Stimulated activated CD8-positive, alpha-beta memory T cell treated with anti-CD3 and anti-CD28 coated beads, Interleukin-15, amount 100 ng/mL, for 4 hours (primary cell): ENCODE measurements at places on chromosomes 2 and 18.

- no peak for DNase-seq
Measured at GRCh38 chr18:6255116-6255705, 159.5 kb downstream of the L3MBTL4 start.

DNA sequence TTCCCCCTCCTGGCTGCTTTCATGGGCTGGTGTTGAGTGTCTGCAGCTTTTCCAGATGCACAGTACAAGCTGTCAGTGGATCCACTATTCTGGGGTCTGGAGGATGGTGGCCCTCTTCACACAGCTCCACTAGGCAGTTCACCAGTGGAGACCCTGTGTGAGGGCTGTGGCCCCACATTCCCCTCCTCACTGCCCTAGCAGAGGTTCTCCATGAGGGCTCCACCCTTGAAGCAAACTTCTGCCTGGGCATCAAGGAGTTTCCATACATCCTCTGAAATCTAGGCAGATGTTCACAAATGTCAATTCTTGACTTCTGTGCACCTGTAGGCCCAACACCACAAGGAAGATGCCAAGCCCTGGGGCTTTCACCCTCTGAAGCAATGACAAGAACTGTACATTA is 1386.2 kb upstream of the ACVR2A start:
- no peak for DNase-seq

- no peak for DNase-seq
Measured at GRCh38 chr18:2910751-2911425, 64.1 kb downstream of the EMILIN2 start.

GRCh38 chr2:183112577-183112976 is 11.7 kb upstream of the NUP35 start:
- no peak for DNase-seq

DNA sequence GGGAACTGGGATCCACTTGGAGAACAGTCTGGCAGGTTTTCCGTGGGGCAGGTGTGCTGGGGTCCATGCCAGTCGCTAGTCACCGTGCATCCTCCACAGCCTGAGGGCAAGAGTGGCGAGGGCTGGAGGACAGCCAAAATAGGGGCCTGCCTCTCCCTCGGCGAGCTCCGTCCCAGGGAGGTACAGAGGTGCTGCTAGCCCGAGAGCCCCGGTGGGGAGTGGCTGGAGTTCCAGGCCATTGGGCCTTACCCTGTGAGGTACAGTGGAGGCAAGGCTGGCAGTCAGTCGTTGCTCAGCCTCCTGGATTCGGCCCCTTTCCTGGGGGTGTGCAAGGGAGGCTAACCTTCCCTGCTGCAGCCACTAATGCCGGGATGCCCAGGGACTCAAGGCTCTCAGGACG is 406.6 kb downstream of the CMPK2 start:
- DNase-seq = no peak

- no peak for DNase-seq
Measured at GRCh38 chr18:48095726-48096125, 165.3 kb upstream of the SMAD2 start.

DNA sequence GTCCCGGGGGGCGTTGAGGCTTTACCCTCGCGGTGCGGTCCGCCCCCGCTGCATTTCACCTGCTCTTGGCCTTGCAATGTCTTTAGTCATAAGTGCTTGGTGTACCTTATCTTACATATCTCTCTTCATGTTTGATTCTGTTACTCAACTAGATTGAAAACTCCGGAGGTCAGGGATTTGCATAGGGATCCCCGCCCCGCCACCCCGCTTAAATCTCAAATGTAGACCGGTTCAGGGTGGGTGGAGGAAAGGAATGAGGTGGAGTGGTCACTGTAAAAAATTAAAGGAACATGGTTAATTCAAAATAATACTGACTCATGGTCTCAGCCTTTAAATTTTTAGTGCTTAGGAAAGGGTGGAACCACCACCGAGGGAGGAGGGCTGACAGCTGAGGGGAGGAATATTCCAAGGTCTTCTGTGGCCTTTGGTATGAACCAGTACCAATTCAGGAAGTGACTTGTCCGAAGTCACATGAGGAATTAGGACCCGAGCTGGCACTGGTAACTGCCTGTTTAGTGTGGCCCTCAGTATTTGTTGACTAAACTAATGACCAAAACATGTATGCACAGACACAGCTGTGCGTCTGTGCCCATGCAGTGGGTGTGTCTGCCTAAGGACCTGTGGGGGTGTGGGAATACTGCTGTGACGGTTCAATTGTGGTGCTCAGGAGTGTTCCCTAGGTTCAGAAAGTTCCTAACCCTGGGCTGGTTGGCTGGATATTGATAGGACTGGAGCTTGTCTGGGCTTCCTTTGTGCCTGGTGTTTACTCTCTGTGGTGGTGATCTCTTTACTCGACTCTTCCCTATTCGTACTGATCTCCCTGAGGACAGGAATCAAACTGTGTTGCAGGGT is 1.0 kb downstream of the PLEKHB2 start:
- DNase-seq = peak; percentile 36

DNA sequence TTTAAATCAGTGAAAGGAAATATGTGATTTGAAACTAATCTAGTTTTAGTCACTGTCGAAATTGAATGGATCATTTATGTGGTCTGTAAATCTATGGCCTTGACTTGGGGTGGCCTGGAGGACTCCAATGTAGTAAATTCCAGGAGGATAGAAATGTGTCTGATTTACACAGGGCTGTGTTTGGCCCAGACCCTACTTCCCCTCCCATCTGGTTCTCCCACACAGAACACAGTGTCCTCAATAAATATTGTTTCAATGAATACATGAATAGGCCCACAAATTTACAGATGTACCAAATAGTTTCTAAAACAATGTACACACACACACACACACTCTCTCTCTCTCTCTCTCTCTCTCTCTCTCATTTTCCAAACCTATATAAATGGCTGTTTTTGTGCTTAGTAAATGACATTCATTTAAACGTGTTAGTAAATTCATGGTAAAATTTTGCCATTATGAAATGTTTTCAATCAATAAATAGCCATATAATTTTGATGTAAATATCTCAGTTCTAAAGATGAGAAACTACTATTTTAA is 1.9 kb downstream of the CCDC68 start:
- DNase-seq = no peak

GRCh38 chr18:54775686-54776085 is 52.6 kb upstream of the RAB27B start:
- no peak for DNase-seq

GRCh38 chr2:26399771-26400376 is 1.8 kb upstream of the DRC1 start:
- no peak for DNase-seq

DNA sequence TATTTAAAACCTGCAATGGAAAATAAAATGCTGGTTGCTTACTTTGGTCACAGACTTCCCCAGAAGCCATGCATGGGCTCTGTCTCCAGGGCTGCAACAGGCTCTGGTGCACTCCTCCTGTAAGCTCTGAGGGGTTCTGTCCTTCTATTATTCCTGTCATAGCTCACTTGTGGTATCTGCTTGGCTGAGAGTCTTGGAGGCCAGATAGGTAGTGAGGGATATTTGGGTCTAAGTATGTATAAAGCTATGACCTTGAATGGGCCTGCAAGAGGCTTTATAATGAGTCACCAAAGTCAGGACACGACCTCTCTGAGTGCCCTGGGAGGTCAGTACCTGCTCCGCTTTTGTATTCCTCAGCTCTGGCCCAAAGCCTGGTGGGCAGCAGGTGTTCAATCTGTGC is 141.6 kb upstream of the CAPN13 start:
- DNase-seq = no peak

- DNase-seq = no peak
Measured at GRCh38 chr2:81078631-81079030, 774.1 kb upstream of the LRRTM1 start.

DNA sequence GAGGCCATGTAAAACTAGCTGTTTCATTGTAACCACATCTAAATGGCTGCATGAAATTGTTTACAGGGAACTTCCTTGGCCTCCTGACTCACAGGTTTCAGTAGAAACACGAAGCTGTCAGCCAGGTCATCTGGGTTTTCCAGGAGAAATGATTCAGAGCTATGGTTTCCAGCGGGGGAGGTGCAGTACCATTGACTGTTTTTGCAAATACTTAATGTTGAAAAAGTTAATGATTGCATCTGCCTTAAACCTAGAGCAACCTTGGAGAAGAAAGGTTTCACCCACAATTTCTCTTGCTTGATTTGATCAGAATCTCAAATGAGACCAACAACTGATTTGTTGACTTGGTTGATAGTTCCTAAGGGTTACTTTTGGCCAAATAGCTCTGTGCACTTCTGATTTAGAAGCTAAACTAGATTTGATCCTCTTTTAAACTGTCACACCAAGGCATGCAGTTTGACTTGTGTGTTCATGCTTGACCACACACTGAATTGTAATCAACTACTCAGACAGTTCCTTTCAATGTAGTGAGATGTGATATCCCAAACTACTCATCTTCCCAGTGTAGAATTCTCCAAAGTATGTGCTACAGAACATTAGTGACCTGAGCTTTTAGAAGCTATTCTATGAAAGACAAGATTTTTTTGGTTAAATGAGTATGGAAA is 193.5 kb upstream of the CHST9 start:
- no peak for DNase-seq

- no peak for DNase-seq
Measured at GRCh38 chr2:136448986-136449780, 316.2 kb upstream of the THSD7B start.

GRCh38 chr2:234796045-234796591 is 155.7 kb upstream of the SH3BP4 start:
- no peak for DNase-seq

- DNase-seq = no peak
Measured at GRCh38 chr2:184444217-184444616, 154.1 kb upstream of the ZNF804A start.

DNA sequence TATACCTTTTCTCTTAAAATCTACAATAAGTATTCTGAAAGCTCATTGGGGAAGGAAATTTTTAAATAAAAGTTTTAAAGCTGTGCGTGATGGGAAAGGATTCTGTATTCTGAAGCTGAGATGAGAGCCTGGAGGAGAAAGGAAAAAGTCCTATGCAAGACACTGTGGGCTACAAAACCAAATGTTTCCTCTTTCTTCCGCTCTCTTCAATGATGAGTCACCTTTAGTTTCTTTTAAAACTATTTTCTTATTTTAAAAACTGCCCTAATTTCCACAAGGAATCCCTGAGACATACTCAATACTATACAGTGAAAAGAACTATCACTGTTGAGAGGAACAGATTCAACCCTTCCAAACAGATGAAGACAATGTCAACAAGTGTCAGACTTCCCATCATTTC is 87.4 kb downstream of the INO80D start:
- DNase-seq = no peak

DNA sequence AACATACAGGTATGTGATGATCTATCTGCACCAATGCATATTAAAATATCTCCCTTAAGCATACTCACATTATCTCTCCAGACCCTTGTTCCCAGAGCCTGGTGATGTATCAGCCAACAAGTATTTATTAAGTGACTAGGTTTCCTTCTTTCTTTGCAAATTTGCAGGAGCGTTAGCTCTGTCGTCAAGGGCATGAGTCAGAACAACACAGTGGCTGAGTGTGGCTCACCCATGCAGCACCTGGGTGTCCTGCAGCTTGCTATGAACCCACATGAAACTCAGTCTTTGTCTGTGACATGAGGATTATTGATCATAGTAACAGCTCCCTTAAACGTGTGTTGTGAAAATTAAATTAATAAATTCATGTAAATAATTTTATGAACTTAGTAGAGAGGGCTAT is 96.6 kb downstream of the PIEZO2 start:
- DNase-seq = no peak

DNA sequence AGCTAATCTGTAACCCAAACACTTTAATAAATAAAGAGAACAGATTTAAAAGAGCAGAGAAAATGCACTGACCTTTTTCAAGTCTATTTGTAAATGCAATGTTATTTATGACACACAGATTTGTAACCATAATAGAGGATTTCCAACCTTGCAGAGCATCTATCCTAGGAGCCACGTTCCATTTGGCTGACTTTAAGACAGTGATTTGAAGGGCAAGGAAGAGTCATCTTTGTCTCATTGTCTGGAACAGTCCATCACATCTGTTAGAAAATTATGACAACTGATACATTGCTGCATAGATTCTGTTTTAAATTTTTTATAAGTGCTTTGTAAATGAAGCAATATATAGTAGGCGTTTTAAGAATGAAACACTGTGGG is 90.8 kb upstream of the L3MBTL4 start:
- DNase-seq = no peak

DNA sequence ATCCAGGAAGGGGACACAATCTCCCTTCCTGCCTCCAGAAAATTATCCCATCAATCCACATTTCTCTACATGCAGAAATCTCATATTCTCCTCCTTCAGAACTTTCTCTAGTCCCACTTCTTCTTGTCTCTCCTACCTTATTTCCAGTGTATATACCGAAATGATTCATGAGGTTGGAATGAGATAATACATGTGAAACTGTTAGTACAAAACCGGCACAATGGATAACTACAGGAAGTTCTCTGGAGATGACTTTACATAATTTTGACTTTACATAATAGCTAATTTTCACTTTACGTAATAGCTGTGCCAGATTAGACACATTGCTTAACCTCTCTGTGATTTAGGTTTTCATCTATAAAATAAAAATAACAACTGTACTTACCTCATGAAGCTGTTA is 801.3 kb downstream of the ERBB4 start:
- no peak for DNase-seq

DNA sequence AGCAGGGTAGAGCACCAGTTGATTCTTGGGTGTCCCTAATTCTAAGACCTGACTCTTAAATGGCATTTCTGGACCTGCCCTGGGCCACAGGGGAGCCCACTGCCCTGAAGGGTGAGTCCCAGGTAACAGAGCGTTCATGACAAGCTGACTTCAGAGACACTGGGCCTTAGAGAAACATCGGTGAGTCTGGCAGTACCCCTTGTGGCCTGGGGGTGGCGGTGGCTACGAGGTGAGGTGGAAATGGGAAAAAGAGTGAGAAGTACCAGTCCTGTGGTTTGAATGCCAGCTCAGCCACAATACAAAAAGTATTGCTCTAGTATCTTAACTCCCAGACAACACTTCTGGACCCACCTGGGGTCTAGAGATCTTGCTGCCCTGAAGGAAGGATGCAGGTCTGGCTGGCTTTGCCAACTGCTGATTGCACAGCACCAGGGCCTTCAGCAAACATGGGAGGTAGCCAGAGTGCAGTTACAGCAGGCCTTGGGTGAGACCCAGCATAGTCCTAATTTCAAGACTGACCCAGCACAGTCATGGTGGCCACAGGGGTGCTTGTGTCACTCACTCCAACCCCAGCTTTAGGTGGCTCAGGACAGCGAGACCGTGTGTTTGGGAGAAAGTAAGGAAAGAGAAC is 44.5 kb downstream of the USP34 start:
- DNase-seq = peak; percentile 54

DNA sequence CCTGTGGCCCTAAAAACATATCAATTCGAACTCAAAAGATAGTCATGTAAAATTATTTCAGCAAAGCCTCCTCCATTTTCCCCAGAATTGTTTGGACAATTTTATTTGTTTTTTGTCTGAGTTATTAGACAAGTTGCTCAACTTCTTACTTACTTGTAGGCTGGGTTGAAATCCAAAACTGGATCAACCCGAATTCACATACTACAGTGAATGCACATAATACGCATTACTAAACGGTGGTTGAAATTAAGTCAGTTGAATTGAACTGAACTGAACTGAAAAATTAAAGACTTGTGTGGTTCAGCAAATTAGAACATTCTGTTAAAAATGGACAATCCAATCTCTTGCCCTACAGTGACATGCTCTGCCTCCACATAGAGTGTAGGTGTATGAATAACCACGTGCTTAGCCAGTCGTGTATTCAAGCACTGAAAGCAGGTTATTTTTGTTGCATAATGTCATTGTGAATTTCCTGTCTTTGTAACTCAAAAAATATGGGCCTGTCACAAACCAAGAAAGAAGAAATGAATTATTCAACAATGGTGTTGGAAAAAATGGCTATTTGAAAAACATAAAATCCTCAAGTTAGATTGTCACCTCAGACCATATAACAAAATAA is 441.0 kb downstream of the TXNL1 start:
- DNase-seq = no peak

GRCh38 chr2:17813010-17813741 is 3.1 kb upstream of the MSGN1 start:
- no peak for DNase-seq
